ENCODE measurements at places on chromosomes 2 and 18.

DNA sequence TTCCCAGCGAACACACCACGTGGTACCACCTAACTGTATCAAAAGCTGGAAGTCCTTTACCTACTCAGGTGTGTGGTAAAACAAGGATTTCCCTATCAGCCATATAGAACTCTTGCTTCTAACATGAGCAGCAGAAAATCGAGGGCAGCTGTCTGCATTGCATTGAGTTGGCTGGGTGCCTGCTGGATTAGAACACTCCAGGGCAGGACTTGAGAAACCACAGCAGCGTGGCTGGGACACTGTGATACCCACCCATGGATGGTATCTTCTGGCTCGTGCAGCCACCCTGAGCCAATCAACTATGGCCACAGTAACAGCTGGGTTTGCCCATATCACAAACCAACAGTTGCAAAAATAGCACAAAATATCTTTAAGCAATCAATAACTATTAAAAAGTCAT lies 188.3 kb downstream of the FBXO15 start:
- DNase-seq: no peak

DNA sequence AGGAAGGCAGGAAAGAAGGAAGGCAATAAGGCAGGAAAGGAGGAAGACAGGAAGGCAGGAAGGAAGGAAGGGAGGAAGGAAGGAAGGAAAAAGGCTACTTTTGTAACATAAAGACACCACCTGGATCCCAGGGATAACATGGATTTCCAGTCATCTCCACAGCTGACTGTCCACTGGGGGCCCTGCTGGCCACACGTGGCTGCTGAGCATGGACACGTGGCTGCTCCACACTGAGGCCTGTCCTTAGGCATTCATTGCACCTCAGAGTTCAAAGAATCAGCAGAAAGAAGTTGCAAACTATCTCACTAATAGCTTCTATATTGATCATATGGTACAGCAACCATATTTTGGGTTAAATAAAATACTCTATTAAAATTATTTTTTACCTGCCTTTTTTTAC lies 130.2 kb upstream of the SALL3 start:
- DNase-seq: no peak

DNA sequence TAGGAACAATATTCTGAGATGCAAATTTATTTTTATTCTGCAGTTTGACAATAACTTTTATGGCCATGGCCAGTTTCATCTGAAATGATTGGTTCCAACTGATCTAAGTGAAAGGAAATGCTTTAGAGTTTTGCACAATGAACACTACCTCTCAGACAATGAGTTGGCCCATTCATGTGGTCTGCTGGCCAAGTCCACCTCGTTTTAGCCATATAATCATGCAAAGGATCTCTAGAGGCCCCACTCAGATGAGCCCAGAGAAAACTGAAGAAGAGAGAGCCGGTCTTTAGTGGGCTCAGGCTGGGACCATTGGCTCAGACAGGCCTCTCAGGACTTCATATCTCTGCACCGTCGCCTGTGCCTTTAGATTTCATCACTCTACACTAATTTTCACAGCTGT lies 254.7 kb downstream of the MREG start:
- DNase-seq: no peak

DNA sequence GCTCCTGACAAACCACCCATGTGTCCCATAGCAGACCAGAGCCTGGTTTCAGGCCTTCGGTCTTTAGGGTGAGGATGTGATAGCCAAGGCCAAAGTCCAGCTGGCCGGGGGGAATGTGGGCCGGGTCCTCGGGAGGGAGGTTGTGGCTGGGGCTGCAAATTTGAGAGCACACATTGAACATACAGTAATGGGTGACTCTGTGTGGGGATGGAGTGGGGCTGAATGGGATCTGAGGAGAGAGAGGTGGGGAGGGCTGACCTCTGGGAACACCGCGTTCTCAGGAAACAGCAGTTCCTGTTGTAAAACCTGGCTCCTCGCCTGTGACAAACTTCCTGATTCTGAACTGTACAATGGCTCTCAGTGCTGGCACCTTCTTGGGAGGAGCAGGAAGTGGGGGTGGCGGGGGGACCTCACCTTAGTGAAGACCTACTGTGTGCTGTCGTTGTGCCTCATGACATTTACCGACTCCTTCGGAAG lies 48.8 kb downstream of the MCFD2 start:
- no peak for DNase-seq

GRCh38 chr18:12091538-12092141 lies 2.0 kb upstream of the ANKRD62 start:
- DNase-seq: no peak

All from progenitor cell of endocrine pancreas (in vitro differentiated cells).